ENCODE measurements at places on chromosomes 1 and 21.
A peak's percentile ranks its signal among the peaks of the same experiment; 100 is the strongest.

DNA sequence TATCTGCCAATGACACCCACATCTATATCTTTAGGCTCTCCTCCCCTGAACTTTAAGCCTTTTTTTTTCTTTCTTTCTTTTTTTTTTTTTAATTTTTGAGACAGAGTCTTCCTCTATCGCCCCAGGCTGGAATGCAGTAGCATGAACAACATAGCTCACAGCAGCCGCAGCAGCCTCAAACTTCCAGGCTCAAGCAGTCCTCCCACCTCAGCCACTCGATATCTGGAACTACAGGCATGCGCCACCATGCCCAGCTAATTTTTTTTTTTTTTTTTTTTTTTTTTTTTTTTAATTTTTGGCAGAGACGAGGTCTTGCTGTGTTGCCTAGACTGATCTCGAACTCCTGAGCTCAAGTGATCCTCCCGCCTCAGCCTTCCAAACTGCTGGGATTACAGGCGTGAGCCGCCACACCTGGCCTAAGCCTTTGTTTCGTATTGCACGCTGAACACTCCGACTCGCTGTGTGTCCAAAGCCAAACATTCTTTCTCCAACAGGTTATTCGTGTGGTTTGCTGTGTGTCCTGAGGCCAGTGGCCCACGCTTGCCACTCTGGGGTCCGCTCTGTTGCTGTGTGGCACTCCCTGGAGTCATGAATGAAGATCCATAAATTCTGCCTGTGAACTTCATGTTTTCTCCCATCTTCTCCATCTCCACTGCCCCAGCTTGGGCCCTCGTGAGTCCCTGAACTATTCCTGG lies 119.4 kb downstream of the CAMTA1 start:
- DNase-seq: no peak

GRCh38 chr1:201896951-201897391 lies 8.3 kb downstream of the SHISA4 start:
- no peak for DNase-seq

DNA sequence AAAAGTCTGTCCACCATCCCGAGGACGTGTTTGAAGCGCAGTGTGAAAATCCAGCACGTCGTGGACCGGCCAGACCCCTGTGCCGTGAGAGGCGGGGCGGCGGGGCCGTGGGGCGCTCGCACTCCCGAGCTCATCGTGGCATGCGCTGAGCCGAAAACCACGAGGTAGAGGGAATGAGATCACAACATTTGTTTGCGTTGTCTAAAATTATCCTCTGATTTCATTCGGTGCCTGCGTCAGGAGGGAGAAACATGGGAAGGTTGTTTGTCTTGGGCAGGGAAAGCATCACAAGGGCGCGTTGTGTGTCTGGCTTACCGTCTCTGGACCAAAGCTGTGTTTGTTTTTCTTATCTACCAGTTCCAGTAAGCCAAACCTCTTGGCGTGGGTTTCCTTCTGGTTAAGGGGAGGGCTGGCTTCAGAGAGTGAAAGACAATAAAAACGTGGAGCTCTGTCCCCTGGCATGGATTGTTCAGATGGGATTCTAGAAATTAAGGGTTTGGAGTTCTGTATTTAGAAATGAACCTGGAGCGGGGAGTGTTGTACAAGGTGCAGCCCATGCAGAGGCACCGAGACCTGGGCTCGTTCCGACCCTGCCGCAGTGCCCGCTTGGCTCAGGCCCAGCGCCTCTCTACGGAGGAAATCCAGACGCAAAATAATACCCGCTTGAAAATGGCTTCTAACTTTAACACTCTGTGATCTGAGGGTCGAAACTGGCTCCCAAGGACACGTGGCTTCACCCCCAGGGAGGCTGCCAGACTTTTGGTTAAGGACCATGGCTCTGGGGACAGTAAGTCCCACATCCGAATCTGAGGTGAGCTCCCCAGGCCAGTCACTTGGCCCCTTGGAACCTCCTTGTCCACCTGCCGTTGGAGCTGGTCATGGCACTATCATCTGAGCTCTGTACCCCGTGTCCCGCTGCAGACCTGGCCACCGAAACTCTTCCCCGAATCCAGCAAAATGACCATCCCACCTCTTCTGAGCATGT lies 68.7 kb upstream of the FAM3B start:
- DNase-seq: no peak

DNA sequence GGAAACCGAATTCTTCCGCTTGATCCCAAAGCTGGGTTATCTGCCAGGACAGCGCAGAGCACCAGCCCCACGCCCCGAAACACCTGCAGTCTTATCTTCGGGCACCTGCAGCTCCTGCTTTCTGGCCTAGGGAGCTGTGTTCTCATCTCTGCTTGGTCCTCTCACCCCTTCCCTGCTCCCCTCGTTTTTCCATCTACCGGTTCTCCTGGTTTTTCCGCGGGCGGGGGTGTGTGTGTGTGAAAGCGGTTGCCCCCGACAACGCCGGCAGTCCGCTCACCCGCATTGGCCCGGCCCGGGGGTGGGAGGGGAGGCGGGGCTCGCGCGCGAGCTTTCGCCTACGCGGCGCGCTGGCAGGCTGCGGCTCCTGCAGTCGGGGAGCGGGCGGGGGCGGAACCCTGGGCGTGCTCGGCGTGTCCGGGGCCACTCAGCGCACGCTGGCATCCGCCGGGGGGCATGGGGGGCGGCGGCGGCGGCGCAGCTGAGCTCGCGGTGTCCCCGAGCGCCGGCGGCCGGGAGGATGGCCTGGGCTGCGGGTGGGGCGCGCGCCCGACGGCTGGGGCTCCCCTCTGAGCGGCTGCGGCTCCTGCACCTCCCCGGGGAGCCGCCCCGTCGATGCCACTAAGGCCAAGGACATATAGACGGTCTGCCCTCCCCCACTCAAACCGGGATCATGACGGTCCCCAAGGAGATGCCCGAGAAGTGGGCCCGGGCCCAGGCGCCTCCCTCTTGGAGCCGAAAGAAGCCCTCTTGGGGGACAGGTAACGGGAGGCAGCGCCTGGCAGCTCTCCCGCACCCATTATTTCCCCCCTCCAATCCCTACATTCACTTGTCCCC lies 3.2 kb downstream of the ATP8B2 start:
- DNase-seq: peak; percentile 85

GRCh38 chr1:183633676-183634343 lies 1.8 kb downstream of the ARPC5 start:
- DNase-seq: peak; percentile 79

DNA sequence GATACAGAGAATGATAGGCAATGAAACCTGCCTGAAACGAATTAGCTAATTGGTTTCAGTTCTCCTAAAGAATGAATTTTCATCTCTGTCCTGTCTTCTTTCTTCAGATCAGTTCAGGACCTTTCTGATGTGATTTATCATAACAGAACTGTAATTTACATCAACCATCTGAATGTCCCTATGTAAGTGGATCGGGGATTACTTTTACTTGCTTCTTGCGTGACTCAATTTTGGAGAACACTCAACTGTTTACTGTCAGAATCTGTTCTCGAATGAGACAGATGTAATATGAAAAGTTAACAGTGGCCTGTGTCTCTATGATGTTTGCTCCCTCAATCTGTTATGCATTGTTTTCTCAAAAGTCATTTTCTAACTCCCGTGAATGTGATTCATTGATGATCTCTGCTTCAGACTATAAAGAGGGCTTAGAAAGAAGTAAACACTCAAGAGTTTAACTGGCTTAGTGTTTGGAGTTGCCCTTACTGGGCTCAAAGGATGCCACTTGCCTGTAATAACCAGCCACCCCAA lies 111.0 kb downstream of the GABPA start:
- peak; percentile 68 for DNase-seq

DNA sequence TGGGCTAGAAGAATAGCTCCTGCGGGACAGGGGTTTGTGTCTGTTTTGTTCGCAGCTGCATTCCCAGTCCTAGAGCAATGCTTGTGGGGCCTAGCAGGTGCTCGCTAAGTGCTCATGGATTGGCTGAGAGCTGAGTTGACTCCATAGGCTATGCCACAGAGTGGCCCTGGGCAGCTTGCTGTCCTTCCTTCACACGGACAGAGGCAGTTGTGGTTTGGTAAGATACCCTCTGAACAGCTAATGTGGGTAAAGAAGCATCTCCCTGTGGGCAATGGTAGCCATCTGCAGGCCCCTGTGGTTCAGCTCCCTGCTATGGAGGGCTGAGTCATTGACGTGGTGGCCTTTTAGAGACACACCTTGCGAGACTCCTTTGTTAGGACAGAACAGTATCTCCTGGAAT lies 23.5 kb upstream of the LBR start:
- no peak for DNase-seq

- DNase-seq: peak; percentile 39
Measured at GRCh38 chr1:206631085-206631509, 4.2 kb upstream of the DYRK3 start.

DNA sequence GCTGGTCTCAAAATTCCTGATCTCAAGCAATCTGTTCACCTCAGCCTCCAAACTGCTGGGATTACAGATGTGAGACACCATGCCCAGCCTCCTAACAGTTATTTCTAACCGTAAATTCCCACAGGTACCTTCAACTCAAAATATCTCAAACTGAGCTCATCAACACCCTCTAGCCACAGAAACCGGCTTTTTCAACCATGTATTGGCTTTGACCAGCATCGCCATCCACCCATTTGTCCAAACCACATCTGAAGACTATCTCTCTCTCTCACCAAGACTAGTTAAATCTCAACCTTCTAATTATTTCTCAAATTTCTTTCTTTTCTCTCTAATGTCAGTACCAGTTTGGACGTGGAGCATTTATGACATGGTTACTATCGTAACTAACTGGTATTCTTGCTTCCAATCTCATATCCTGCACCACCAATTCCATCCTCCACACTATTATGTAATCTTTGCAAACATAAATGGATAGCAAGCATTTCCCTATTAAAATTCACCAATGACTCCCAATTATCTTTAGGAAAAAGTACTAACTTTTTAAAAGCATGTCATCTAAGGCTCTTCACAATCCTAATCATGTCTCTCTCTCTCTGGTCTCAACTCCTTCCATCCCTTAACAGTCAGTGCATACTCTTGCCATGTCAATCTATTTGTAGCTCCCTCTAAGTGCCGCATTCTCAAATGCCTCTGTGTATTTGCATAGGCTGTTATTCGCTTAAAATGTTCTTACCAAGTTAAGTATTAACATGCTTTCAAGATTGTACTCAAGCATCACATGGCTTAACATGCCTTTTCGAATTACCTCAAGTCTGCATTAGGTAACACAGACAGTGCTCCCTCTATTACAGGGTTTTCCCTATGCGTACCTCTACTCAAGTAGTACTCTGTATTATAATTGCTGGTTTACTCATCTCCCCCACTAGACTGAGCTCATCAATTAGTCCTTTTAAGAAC lies 18.1 kb downstream of the RSBN1 start:
- DNase-seq: no peak

- no peak for DNase-seq
Measured at GRCh38 chr1:84635429-84635828, 54.8 kb downstream of the SSX2IP start.

GRCh38 chr1:202680586-202681352 lies 29.5 kb downstream of the SYT2 start:
- DNase-seq: no peak

DNA sequence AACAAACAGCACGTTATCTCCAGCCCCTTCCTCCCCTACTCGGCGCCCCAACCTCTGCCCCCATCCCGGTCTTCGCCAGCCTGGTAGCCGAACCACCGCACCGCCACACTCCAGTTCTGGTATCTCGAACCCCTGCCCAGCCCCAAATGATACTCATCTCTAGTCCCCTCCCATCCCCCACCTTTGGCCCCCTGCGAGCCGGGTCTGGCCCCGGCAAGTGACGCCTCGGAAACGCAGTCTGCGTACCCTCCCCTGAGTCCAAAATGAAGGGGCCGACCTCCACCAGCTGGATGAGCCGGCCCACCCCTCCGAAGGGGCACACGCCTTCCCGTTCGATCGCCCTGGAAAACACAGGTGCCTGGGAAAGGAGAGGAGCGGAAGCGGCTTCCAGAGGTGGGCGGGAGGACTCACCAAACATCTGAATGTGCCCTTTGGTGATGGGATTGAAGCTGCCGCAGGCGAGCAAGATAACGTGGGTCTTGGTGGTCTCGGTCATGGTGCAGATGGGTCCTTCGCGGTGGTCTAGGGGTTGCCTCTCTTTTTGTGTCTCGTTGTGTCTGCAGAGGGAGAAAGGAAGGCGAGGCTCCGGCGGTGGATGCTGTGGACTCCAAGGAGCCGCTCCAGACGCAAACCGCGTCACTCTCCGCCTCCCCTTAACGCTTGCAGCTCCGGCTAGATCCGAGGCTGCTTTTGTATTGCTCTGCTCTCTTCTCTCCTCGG lies at the start of gene NMNAT2:
NMNAT2 (minus strand) TSS at position 609 of the 720 bp plus-strand sequence; CDS start at position 496, 113 bp downstream.
- no peak for DNase-seq

DNA sequence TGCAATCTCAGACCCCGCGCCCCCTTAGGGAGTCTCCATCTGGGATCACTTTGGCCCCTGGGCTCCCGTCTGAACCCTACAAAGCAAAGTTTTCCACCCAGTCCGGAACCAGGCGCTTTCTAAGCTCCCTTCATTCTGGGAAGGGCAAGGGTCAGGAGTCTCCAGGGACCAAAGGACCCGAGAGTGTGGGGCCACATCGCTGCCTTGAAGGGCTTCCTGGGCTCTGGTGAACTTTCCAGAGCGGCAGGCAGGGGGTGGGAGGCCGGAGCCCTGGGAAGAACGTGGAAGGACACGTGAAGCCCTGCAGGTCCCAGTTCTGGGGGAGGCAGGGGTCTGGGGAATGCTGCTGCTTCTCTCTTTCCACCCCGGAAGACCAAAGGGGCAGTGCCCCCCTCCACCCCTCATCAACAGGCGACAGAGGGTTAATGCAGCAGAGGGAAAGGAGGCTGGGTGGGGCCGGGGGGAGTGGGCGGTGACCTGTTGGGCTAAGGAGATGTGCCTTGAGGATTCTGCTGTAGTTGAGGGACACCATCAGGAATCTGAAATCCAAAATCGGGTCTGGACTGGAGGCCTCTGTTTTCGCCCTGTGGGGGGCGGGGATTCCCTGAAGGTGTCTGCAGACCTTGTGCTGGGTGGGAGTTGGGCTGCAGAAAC lies 734 bp downstream of the CDK18 start:
- no peak for DNase-seq

- DNase-seq: no peak
Measured at GRCh38 chr1:47841356-47841755, 155.8 kb downstream of the TRABD2B start.

GRCh38 chr1:100308777-100309176 lies 42.8 kb downstream of the RTCA start:
- peak; percentile 71 for DNase-seq

Measured in activated CD4-positive, alpha-beta T cell treated with anti-CD3 and anti-CD28 coated beads, Interleukin-2, Interleukin-4, amounts not matched to agents 100 ng/mL and 50 ng/mL, durations not matched to agents 16 hours and 8 hours (primary cell).